ENCODE measurements at places on chromosomes 5 and 9. TPM values are rescaled to one million over a fixed set of nuclear protein-coding genes. Genes with fewer than 3 reads are reported as not detected.

ADCY2 gene
- polyA plus RNA-seq = 0.31 TPM

PCDHB6 gene
- polyA plus RNA-seq = 0.24 TPM

SGTB gene
- 9.0 TPM for polyA plus RNA-seq

PIP5K1B gene
- 10.8 TPM for polyA plus RNA-seq

BTNL3 gene
- 0.47 TPM for polyA plus RNA-seq

Data from lung (tissue), 17 donors.